ENCODE measurements at places on chromosomes 12 and 14.

- no peak for DNase-seq
These were observed 134.7 kb upstream of the DCN start for GRCh38 chr12:91317306-91317705.

GRCh38 chr12:51639361-51639760, 48.3 kb downstream of the SCN8A start:
- DNase-seq, result no peak

DNA sequence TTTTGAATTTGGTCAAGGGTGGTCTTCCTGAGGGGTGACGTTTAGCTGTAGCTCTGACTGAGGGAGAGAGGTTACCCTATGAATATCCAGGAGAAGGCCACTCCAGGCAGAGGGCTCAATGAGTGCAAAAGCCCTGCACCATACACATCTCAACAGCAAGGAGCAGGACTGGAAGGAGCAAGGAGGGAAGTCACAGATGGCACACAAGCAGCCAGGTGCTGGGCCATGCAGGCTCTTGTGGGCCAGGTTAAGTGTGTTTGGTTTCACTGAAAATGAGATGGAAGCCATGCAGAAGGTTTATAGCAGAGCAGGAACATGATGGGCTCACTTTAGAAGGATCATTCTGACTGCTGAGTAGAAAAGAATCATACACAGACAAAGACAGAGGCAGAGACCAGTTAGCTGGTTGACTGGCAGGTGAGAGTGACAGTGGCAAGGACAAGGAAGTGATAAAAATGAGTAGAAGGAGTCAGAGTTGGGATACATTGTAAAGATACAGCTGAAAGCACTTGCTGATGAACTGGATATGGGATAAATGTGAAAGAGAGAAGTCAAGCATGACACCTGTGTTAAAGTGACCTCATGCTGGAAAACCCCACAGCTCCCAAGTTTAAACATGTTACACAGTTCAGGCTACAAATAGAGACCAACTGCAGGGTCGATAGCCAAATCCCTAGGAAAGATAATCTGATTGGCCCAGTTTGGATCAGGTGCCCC, 81.2 kb downstream of the PRKD1 start:
- DNase-seq, result no peak

- DNase-seq, result no peak
These were observed at the start of gene RHOF for GRCh38 chr12:121793440-121793837. Gene RHOF (minus strand): TSS chr12:121793688. CDS start chr12:121793633, 55 bp downstream.

GRCh38 chr14:69226736-69227135, 33.2 kb upstream of the GALNT16 start:
- no peak for DNase-seq

DNA sequence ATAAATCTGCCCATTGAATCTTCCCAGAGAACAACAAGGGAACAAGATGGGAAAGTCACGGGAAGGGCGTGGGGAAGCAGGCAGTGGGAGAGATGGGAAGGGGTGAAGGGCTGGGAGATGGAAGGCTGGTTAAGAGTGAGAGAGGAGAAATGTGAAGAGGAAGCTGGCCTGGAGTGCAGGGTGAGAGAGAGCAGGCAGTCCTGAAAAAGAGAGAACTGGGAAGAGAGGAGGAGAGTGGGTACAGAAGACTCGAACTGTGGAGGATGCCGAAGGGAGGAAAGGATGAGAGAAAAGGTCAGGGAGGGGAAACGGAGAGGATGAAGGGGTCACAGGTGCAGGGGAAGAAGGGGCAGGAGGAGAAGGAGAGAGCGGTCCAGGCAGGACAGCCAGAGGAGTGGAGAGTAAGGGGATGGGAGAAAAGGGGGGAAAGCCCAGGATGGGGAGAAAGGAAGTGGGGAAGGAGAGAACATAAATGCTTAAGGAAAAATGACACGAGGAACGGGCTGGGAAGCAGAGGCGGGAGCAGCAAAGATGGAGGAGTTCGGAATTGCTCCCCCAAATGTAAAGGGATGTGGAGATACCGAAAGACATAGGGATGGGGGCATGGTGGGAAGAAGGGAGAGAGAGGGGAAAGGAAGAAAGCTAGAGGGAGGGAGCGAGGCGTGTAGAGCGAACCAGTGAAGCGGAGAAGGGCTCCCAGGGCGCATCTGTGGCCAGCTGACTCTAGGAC, 1.2 kb downstream of the PIANP start:
- DNase-seq, result no peak

Measured in keratinocyte (primary cell).